ENCODE measurements at places on chromosomes 16 and 17.

- peak; percentile 13 for DNase-seq
These were observed 52.7 kb upstream of the TNRC6C start for GRCh38 chr17:77905766-77906165.

DNA sequence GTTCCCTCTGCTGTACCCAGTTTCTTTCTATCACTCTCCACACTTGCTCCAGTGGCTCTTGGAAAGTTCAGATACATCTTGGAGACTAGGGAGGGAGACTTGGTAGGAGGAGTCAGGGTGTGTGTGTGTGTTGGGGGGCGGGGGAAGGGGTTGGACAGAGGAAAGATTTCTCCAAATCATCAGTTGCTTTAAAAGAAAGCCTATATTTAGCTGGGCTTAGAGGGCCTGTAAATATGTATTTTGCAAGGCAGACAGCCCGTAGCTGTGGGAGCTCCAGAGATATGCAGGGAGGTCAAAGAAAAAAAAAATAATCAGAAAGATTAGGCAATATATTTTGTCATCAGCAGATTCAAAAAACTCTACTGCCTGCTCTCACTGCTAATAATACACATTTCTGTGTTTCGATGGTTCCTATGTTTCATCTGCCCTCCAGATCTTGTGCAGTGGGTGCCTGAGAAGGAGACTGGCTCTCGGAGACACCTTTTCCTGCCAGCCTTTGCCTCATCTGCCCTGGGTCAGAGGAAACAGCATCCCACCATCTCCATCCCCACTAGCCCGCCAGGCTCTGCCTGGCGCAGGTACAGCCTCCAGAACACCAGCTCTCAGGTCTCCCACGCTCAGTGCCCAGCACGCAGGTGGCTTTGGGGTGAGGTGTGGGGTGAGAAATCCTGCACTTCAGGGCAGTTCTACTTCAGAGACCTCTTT is 4.8 kb upstream of the PPP1R9B start:
- DNase-seq: no peak

DNA sequence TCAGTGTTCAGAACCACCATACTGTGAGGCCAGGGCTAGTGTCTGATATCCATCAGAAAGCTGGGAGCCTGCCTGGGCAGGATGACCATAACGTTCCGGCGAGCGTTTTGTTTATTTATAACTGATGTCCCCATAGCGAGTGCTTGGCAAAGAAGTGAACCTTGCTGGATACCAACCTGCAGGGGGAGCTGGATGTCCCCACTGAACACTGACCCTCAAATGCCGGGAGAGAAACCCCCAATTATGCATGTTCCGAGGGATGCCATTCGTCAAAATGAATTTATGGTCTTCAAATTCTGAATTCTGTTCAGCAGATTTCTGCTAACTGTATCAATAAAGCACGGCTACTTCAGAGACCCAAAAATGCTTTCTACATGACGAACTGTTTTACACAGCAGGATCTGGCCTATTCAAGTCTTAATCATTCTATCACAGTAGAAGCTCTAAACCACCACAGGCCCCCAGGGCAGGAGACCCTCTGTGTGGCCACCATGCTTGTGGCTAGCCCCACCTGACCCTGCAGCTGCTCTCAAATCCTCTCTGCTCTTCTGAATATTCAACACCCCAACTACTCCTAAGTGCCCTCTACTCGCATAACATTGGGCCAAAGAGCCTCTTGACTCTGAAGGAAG is 15.2 kb downstream of the MED24 start:
- no peak for DNase-seq

DNA sequence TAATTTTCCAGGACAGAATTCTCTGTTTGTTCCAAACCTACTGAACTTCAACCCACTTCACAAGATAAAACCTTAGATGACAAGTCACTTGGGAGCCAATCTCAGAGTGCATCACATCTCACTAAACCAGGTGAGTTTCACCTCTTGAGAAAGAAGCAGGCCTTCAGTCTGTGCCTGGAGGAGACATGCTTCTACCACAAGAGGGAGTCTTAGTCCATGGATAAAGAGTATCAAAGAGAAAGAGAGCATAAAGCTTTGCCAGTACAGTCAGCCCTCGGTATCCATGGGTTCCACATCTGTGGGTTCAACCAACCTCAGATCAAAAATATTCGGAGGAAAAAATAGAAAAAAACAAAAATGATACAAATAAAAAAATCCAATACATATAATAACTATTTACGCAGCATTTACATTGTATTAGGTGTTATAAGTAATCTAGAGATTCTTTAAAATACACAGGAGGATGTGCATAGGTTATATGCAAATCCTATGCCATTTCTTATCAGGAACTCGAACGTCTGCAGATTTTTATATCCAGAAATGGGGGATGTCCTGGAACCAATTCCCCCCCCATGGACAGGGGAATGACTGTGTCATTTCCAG is 37.7 kb downstream of the DUSP14 start:
- DNase-seq: no peak

- DNase-seq: no peak
These were observed 806 bp downstream of the IFT140 start for GRCh38 chr16:1610899-1611632.

- peak; percentile 49 for DNase-seq
These were observed 50.0 kb upstream of the STH start for GRCh38 chr17:45948881-45949624.

DNA sequence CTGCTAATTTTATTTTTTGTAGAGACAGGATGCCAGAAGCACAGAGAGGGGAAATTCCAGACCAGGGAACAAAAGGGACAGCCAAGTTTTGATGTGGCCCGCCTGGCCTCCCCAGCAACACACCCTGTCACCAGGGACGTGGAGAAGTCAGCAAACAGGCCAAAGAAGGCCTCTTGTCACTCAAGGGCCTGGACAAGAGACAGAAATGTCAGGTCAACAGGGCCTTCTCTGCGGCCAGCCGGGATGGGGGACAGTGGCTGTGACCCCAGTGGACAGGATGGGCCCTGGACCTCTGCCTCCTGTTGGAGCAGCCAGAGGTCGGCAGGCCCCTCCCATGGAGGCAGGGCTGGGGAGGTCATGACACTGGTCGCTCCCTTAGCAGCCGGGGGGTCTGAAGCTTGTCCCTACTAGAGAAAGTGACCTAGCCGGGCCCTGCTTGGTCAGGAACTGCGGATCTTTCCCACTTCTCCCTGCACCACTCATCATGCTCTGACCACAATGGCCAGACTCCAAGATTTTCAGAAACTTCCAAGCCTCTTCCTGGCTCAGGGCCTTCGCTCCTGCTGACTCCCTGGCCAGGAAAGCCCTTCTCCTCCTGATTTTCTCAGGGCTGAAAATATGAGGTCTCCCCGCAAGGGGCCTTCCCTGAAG is 9.2 kb upstream of the TVP23A start:
- no peak for DNase-seq

DNA sequence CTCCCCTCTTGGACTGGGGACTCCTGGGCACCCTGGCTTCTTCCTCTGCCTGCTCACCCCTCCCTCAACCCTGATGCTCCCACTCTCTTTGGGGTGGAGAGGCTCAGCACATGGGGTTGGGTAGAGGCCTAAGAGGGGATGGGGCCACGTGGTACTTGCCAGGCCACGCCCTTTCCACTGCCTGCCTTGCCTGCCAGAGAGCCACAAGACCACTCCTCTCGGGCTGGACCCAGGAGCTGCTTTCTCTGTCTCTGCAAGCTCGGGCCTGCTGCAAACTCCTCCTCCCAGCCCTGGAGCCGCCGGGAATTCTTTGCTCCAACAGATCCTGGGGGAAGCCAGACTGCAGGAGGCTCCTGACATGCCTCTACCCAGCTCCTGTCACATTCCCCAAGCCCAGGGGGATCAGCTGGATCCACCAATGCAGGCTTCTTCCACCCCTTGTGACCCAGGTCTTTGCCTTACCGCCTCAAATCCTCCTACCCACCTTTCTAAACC is 11.8 kb downstream of the DLX4 start:
- DNase-seq: no peak

DNA sequence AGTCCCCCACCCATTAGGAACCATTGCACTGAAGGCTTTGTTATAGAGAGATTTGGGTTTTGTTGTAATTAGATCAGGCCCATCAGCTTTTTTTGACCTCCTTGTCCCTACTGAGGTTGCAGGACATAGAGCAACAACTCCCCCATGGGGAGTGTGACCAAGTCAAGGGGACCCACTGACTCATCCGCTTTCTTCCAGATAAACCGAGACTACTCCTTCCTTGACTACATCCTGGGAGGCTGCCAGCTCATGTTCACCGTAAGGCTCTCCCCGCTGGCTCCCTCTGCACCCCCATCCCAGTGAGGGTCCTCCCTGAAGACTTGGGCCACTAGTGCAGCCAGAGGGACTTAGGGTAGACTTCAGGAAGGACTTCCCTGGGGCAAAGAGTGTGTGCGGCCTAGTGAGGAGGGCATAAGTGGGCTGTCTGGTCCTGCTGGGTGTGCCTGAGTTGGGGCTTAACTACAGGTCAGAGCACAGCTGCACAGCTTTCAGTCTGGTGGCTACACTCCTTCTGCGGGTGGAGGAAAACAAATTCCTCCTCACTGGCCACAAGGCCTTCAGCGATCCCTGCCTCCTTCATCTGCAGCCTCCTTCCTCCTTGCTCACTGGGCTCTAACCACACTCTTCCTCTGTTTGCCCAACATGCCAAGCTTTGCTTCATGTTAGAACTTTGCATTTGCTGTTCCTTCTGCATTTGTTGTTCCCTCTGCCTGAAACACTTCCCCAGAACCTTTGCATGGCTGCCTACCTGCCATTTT is 31.0 kb downstream of the CPNE2 start:
- DNase-seq: no peak

- DNase-seq: no peak
These were observed 12.5 kb upstream of the SLC16A11 start for GRCh38 chr17:7056386-7056785.

DNA sequence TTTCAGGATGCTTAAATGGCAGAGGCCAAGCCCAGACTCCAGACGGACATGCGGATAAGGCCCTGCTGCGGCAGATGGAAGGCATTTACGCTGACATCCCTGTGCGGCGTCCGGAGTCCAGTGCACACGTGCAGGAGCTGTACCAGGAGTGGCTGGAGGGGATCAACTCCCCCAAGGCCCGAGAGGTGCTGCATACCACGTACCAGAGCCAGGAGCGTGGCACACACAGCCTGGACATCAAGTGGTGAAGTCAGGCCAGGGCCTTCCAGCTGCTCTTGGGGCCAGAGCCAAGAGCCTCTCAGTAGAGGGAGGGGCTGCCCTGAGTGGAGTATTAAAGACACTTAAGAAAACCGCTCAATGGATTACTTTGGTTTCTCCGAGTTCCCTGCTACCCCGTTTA is 29.4 kb downstream of the NARF start:
- no peak for DNase-seq

DNA sequence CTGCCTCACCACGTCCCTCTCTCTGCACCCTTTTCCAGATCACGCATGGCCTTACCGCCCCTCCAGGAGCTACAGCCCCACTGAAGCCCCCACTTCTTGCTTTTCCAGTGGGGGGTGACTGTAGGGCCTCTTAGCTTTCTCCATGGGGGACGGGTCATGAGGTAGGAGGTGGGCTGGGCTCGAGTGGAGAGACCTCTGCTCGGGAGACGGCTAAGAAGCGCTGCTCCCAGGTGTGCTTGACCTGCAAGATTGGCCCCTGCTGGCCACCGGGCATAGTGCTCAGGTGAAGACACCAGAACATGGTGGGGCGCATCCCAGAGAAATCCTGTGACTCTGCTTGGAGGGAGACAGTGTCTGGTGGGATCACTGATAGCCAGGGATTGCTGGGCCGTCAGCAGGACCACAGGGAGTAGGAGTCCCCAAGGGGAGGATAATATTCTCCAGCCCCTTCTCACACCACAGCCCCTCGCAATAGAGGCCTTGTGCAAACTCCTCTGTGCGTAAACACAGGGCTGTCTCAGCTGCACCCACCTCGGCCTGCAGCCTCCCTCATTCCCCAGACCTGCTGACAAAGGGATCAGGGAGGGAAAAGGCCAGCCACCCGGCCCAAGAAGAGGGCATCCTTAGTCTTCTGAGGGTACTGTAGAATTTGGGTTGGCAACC is 8.9 kb upstream of the GALK1 start:
- DNase-seq: no peak

DNA sequence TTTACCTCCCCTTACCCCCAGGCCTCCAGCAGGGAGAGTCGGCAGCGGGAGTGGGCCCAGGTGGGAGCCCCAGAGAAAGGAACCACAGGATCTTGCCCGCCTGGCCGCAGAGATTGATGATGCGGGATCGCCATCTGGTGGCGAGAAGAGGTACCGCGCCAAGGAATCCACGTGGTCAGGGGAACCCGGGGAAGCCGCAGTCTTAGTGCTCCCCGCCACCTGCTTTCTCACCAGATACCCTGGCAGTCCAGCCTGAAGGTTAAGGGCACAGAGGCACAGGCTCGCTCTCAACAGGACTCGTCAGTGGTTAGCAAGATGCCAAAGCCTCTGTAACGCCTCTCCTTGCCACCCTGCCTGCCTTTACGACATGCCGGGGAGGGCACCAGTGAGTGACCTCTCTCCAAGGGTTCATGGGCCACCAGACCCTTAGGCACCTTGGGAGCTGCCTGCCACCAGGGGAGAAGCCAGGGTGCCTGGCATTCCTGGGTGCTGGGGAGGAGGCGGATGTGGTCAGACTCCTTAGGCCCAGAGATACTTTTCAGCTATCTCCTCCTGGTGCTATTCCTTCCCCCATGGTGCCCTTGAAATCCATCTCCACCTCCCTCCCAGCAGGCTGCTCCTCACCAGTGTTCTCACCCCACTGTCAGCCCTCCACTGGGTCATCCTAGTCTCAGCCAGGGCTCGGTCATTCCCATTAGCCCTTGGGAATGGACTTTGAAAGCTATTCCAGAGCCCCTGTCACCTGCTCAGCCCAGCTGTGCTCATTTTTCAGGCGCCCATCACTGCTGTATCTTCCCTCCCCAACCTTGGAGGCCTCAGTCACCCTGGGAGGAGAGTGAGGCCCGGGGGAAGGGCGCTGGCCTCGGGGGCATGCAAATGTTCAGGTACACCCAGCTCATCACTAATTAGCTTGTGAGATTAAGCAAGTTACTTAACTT is 5.5 kb upstream of the RHBDF2 start:
- peak; percentile 88 for DNase-seq

DNA sequence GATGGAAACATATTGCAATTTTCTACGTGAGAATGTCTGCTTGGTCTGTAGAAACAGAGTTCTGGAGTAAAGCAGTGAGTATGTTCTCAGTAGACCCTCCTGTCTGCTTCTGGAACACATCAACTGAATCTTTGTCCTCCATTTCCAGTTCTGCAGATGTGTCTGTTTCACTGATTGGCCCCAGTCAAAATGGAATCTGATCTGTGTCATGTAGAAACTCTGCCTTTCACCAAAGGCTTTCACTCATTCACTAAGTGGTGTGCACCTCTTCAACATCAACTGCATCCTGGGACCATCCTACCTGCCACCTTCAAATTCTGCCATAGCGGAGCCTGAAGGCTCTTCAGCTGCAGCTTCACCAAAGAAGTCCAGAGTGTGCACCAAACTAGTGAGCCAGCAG is 2.8 kb upstream of the ZNF267 start:
- DNase-seq: no peak

GRCh38 chr16:22868593-22869224 is 54.7 kb downstream of the HS3ST2 start:
- no peak for DNase-seq

GRCh38 chr17:59498530-59499307 is 66.7 kb upstream of the DHX40 start:
- DNase-seq: no peak

- no peak for DNase-seq
These were observed 99.3 kb upstream of the FAM20A start for GRCh38 chr17:68700421-68700820.

- peak; percentile 23 for DNase-seq
These were observed 9.1 kb downstream of the PSMB3 start for GRCh38 chr17:38761612-38762011.

GRCh38 chr17:6254036-6254435 is 180.9 kb downstream of the AIPL1 start:
- DNase-seq: no peak

Data from CD4-positive, alpha-beta T cell treated with Interleukin-15 for 1 hour (primary cell).